Activated B cell treated with CpG ODN at 0.5 μM for 24 hours (primary cell): ENCODE measurements at places on chromosomes 13 and 19.

GRCh38 chr13:99989276-99990125 is 7.9 kb downstream of the ZIC2 start:
- DNase-seq, result no peak

GRCh38 chr19:34493038-34493648 is 11.6 kb downstream of the WTIP start:
- no peak for DNase-seq

DNA sequence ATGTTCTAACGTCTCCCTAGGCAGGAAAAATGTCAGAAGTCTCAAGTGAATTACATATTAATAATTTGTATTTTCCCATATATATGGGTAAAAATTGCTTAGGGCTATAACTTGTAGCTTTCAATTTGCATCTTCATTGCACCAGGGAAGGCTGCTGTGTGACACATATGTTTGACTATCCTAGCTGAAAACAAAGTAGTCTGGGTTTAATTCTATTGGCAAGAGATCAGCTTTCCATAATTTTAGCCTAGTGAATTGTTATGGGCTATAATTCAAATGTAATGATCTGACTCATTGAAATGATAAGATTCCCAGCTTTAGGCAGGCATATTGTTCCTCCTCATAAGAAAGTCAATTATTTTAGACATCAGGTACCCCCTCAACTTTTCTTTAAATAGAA is 553.1 kb downstream of the DCT start:
- DNase-seq, result no peak

GRCh38 chr13:34469196-34469986 is 472.7 kb upstream of the NBEA start:
- DNase-seq, result no peak

- no peak for DNase-seq
These were observed 18.4 kb upstream of the ITM2B start for GRCh38 chr13:48214519-48215121.

- no peak for DNase-seq
These were observed 310.4 kb downstream of the SPRY2 start for GRCh38 chr13:80030491-80030890.

DNA sequence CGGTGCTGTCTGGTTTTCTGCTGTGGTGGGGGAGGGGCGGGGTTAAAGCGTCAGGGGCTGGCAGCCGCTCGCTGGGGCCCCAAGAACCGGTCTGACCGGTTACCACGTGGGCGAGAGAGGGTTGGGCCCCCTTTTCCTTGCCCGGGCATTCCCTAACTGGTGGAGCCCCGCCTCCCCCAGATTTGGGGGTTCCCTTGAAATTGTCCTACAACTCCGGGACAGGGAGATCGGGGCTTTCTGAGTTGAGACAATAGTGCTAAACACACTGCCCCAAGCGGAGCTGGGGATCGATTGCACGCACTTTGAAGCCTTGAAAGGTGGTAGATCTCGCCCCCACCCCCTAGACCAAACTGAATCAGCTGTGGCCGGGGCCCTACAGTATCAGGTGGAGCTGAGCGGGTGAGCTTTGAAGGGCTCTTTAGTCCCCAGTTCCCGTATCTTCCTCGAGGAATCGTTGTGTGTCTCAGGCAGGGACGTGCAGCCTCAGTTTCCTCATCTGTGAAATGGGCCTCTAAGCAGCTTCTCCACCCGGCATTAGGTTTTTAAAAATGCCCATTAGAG is 4.8 kb downstream of the IER2 start:
- DNase-seq, result peak; percentile 64

DNA sequence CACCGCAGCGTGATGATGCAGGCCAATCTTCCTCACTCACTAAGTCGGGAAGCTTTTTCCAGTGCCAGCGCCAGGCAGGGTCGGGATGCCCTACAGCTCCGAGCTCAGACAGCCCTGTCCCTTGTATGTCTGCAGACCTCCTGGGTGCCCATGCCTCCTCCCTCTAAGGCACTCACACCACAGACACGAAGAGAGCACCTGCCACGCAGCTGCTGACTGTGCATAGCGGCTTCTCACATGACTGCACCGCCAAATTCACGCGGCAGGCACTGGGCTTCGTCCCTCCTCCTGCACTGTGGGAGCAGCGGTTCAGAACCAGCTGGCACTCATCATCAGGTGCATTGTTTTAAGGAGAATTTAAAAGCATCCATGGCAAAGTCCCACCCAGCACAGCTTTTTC is 88.1 kb downstream of the SLC7A1 start:
- DNase-seq, result peak; percentile 11

DNA sequence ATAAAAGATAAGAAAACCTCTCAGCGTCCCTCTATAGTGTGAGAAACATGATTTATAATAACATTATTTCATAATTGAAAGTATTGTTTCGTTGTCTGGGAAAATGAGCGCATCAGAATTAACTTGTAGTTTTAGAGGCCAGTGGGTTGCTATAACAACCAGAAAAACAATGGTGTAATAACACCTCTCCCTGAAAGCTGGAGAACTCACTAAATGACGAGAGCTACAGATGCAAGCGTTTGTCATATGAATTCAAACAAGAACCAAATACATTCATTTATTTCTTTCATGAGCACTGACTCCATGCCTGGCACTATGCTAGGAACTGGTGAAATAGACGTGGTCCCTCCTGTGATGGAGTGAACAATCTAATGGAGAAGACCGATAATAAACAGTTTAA is 16.3 kb downstream of the KBTBD7 start:
- no peak for DNase-seq

- DNase-seq, result no peak
These were observed 84.5 kb upstream of the ABCC4 start for GRCh38 chr13:95385798-95386197.

DNA sequence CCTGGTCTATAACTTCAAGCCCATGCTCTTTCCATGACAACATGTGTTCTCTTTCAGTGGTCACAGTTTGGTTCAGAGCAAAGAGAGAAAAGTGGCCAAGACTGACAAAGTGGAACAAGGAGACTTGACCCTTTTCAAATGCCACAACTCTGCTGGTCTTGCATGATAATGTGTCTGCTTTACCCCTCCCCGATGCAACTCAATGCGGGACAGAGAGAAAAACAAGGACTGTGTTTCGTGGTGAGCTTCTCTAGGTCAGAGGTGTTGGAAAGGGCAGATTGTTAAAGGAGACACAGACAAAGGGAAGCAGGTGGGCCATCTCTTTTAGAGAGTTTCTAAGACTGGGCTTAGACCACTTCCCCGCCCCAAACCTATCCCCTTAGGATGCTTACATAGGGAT is 61.6 kb upstream of the SERTM1 start:
- DNase-seq, result no peak

- DNase-seq, result no peak
These were observed 18.3 kb downstream of the CCDC97 start for GRCh38 chr19:41328157-41328841.

- DNase-seq, result no peak
These were observed 48.1 kb upstream of the SERPINE3 start for GRCh38 chr13:51291341-51291740.

DNA sequence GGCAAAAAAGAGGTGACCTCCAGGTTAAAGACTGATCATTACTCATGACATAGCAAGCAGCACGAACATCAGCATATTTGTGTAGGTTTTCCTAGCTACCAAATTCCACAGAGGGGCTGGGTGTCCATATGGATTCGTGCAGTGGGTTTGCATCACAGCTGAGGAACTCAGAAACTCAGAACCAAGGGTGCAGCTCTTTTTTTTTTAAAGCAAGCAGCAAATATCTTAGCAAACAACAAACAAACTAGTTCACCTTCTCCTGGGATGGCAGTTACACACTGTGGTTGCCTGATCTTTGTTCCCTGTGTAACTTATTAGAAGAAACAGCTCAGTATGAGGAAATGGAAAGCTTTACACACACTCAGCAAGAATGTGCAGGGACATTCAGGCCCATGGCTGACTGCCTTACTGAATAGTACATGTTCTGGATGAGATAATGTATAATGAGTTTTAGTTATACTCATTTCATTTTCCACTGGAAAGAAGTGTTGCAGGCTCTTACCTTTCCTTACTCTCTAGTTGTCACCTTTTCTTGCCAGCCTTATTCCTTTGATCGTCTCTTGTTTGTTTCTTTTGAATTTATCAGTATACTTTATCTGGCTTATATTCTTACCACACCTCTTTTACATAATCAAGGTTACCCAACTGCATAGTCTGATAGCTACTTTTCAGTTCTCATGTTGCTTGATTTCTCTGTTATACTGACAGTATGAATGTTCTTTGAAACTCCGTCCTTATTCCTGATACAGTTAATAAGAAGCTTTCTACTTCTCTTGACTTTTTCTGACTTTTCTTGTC is 4.3 kb downstream of the NDFIP2 start:
- DNase-seq, result no peak

- no peak for DNase-seq
These were observed 6.1 kb downstream of the WDFY2 start for GRCh38 chr13:51590231-51590970.

- DNase-seq, result no peak
These were observed 44.3 kb downstream of the SHISA2 start for GRCh38 chr13:26007261-26008125.

DNA sequence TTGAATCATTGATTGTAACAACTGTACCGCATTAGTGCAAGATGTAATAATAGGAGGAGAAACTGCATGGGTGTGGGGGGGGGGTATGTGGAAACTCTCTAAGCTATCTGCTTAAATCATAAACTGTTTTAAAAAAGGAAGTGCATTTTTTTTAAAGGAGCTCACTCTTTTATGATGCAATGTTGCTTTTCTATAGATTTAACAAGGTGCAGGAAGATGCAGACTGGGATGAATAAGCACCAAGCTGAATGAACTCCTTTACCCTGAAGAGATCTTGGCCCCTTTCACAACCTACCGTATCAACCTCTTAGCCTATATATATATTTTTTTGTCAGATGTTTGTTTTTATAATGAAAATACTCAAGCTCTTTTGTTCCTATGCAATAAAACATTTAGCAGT is 95.9 kb downstream of the AKAP11 start:
- no peak for DNase-seq

DNA sequence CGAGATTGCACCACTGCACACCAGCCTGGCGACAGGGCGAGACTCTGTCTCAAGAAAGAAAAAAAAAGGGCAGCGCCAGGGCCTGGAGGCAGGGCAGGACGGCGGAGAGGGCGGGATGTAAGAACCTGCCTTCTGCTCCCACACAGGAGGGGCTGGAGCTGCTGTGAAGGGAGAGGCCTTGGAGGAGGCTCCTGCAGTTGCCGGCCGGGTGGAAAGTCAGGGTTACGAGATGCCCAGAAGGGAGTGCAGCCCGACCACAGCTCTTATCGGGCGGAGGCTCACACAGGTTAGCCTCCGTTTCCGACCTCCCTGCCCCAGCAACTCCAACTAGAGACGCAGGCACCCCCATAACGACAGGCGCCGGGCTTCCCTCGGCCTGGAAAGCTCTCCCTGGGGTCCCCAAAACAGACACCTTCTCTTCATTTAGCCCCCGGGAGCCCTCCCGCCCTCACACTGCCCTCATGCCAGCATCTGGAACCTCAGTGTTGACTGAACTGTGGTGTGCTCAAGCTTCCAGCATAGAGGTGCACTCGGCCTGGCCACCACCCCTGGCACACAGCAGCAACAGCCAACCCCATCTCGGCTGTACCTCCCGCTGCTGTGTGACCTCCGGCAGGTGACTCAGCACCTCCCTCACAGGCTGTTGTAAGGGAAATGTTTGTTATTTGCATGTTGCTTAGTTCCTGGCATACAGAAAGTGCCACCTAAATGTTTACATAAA is 1.4 kb downstream of the PLPP2 start:
- DNase-seq, result no peak

GRCh38 chr19:39915101-39915847 is 19.2 kb downstream of the FCGBP start:
- DNase-seq, result no peak

- no peak for DNase-seq
These were observed 799 bp downstream of the PVR start for GRCh38 chr19:44644402-44645016.

- no peak for DNase-seq
These were observed 506.0 kb upstream of the ATXN8OS start for GRCh38 chr13:69601661-69602060.

DNA sequence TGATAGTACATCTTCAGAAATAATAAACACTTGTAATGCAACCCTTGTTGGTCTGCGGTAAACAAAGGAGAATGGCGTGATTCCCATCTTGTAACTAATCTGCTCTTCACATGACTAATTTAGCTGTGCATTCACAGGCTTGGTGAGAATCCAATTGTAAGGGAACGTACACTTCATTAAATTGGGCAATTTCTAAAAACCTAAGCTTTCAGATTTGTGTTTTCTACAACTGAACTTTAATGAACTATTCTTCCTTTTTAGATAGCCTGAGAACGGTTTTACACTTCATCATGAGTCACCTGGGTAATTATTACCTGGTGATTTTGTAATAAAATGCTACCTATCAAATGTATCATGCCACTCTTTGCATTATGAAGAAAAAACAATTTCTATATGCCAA is 306.9 kb downstream of the KLF5 start:
- DNase-seq, result no peak

DNA sequence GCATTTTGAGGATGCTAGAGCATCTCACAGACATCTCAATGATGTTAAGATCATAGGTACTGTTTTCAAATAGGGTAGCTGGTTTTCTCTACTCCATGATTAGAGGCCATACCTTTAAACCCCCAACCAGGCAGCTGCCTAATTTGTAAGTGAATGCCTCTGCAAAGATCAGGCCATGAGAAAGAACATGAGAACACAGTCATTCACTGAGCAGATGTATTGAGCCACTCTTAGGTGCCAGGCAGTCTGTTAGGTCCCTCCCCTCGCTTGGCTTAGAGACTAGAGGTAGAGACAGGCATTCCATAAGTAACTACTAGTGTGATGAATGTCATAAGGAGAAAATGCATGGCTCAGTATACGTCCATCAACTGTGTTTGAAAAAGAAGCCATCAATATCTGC is 410.0 kb downstream of the FGF9 start:
- no peak for DNase-seq

DNA sequence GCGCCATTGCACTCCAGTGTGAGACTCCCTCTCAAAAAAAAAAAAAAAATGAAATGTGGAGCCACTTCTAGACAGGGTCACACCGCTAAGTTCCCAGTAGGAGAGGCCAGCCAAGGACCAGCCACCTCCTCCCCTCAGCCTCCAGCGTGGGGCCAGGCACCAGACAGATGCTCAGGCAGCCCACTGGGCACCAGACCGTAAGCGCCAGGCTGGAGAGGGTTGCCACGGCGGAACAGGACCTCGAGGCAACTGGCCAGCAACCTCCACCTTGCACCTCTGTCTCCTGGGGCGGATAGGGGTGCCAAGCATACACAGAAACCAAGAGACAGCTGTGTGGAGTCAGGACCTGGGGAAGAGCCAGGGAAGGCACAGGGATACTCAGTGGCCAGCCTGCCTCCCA is 3.7 kb downstream of the PEPD start:
- DNase-seq, result no peak
